ENCODE measurements at places on chromosomes 16 and 17.

DNA sequence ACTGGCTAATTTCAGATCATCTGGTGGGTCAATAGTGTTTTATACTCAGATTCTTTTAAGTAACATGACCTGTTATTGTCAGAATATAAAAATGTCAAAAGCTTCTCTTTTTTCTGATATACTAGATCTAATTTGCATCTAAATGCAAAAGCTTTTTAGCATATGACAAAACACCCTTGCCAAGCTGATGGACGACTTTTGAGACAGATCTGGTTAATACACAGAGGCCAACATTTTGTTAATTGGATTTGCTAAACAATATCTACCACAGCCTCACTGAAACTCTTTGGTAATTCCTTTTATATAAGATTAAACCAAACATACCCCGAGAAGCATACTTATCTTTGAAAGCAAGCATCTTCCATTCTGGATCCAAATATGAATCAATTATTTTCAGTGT is 10.3 kb upstream of the NOL11 start:
- no peak for DNase-seq

DNA sequence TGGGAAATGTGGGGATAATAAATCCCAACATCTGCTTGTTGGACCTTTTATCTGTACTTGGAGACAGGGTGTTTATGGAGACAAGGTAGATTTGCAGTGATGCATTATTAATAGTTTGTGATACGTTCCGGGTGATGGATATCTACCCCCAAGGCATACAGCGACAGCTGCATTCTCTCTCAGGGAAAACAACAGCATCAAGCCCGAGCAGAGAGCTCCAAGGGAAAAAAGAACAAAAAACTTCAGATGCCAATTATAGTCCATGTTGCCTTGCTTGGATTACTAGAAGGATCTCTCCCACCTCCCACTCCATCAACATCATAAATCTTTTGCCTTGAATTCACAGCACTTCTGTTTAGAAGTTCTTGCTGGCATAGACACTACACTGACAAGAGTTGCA is 187.5 kb upstream of the CDH11 start:
- no peak for DNase-seq

- DNase-seq: no peak
Measured at GRCh38 chr17:21303441-21304065, 19.0 kb downstream of the MAP2K3 start.

DNA sequence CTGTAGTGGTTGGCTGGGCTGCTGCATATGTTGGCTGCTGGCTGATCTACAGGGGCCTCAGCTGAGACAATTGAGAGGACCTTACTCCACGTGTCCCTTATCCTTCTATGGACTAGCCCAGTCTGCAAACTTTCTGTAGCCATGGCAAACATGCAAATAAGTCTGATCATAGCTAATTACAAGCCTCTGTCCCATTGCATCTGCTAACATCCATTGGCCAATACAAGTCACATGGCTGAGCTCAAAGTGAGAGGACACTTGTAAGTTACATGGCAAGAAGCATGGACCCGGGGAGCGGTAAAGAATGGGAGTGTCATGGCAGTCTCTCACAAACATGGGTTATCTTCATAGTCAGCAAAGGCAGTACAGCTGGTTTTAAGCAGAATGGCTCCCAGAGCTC is 11.6 kb upstream of the IL4R start:
- DNase-seq: no peak

DNA sequence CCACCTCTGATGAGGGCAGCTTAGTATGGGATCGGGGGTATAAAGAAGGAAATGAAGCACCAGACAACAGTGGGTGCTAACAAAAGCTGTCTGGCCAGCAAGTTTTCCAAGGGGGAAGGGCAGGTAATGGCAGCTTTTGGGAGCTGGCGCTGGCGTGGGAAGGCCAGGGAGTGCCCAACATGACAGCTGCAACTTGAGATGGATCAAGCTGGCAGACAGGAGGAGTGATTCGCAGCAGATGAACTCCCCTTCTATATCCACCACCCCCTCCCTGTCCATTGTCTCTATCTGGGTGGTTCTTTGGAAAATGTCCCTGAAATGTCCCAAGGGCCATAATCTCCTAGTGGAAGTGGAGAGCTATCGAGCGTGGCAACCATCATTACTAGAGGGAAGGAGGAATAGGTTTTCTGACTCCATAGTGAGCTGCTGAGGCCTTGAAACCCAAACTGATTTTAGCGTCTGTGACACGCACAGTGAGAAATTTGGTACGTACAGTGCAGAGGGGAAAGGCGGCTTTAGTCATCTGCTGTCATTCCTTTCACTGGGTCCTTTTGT is 4.8 kb upstream of the INPP5K start:
- no peak for DNase-seq

DNA sequence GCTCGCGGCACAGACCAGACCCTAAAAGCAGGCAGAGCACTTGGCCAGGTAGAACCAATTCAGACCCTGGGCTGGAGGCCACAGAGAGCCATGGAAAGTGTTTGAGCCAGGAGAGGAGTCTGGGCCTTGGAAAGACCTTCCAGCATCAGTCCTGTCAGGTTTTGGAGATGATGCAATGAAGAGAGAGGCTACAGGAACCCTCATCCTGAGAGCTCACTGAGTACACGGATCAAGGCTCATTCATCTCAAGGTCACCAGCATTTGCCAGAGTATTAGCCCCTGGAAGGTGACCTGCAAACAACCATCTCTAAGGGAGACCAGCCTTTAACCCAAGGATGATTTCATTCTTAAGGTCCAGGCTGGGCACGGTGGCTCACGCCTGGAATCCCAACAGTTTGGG is 27.8 kb downstream of the TLE7 start:
- DNase-seq: no peak

DNA sequence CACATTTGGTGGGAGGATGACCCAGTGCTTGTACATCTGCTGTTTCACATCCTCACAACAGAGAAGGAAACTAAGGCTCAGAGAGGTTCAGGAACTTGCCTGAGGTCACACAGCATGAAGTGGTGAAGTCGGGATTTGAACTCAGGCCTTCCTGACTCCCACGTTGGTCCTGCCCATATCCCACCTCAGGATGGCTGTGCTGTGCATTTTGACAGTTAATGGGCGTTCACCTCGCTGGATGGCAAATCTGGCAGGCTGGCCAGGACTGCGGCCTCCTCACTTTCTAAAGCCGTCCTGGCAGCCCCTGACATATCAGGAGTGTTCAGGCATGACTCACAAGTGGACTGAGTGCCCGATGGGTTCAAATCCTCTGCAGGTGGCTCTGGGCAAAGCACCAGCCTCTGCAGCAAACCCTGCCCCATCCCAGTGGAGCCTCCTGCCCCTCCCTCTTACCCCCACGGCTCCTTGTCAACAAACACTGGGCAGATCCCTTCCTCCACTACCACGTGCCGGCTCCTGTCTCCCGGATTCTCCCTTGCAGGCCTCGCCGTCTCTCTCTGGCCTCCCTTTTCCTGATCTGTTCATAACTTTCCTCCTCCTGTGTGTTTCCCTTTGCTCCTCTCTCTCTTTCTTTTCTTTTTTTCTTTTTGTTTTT is 29.2 kb downstream of the SOCS3 start:
- DNase-seq: no peak

- no peak for DNase-seq
Measured at GRCh38 chr16:47057630-47057993, 84.1 kb upstream of the DNAJA2 start.

GRCh38 chr17:4177806-4178205 is 34.8 kb downstream of the CYB5D2 start:
- no peak for DNase-seq

DNA sequence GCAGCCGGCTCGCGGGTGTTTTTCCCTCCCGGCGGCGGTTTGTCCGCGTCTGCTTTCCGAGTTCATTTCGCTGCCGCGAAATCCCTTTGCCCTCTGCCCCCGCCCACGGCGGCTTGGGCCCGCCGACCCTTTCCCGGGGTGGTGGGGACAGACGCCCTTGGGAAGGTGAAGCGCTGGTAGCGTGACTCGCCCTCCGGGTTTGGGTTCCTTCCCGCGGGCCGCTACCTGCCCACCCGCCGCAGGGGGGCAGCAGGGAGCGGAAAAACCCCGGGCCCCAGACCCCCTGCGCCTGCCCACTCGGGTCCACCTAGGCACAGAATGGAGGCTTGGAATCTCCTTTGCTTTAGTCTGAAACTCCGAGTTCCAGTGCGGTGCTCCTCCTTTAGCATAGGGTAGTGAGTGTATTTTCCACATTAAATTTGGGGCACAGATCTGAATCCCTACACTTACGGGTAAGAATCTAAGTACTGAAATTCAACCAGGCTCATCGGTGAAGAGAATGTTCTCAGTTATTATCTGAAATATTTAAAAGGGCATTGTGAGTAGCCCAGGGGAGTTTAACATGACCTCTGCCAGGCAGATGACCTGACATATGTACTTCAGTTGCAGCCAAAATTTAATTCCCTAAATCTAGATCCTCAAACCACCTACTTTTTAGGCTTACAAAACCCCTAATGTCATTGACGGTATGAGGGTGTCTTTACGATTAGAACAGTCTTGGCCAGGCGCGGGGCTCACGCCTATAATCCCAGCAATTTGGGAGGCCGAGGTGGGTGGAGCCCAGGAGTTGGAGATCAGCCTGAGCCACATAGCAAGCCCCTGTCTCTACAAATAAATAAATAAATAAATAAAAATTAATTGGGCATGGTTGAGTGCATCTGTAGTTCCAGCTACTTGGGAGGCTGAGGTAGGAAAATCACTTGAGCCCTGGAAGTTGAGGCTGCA is 1.0 kb downstream of the NME2 start:
- DNase-seq: peak; percentile 41

DNA sequence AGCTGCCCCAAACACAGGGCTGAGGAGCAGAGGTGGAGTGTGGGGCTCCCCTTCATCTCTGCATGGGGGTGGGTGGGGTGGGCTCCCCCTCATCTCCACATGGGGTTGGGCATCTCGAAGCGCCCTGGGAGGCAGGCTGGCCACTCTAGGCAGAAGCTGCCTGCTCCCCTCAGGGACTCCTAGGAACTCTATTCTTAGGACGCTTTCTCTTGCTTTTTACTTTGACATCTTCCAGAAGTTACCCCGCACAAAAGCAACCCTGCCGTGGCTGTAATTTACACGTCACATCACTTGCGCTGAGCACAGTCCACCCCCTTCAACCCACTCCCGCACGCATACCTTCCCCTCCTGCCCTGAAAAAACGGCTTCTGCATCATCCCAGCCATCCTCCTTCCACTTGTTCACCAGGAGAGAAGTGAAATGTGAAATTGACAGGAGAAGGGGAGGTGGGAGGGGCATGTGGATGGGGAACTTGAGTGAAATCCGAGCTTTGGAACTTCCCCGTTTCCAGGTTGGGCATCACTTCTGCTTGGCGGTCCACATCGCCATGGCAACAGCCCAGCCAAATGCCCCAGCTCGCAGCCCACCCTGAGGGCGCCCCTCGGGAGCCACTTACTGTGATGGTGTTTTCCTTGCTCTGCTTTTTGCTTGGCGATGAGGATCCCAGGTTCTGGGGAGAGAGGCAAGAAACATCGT is 53.7 kb upstream of the RCVRN start:
- no peak for DNase-seq

DNA sequence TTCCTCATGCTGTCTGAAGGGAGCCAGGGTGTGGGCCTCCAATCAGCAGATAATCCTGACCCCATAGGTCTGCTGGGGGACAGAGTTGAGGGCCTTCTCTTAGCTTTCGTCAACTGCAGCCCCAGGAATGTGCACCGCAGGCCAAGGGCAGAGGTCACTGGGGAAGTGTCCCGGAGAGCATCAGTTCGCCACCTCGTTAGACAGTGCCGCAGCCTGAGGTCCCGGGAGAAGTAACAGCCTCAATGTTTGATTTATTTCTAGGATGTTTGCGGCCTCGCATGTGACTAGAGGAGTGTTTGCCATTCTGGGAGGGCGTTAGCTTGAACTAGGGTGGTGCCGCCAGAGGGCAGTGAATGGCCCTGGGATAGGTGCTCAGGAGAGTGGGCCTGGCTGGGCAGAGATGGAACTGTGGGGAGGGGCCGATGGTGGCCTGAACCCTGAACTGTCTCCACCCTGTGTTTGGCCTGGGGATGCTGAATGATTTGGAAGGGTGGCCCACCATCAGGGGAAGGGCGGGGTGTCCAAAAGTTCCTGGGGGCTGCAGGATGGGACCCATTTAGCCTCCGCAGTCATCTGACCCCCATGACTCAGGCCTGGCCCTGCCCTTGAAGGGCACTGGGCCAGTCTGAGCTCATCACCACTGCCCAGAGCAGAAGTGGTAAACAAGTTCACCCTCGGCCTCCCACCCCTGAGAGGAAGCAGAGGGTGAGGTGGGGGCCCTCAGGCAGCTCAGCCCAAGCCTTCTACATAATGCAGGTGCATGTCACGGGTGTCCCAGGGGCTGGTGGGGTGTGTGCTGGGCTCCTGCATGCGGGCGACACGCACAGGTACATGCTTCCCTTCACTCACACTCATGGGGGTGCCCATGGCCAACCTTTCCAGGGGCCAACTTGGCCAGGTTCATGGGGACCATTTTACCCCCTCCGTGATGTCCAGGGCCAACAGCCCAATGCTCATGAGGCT is 12.4 kb upstream of the TAC4 start:
- no peak for DNase-seq

GRCh38 chr17:19369107-19369778 is 6.7 kb upstream of the B9D1 start:
- DNase-seq: no peak

GRCh38 chr16:69910964-69911363 is 40.2 kb upstream of the CLEC18A start:
- no peak for DNase-seq

DNA sequence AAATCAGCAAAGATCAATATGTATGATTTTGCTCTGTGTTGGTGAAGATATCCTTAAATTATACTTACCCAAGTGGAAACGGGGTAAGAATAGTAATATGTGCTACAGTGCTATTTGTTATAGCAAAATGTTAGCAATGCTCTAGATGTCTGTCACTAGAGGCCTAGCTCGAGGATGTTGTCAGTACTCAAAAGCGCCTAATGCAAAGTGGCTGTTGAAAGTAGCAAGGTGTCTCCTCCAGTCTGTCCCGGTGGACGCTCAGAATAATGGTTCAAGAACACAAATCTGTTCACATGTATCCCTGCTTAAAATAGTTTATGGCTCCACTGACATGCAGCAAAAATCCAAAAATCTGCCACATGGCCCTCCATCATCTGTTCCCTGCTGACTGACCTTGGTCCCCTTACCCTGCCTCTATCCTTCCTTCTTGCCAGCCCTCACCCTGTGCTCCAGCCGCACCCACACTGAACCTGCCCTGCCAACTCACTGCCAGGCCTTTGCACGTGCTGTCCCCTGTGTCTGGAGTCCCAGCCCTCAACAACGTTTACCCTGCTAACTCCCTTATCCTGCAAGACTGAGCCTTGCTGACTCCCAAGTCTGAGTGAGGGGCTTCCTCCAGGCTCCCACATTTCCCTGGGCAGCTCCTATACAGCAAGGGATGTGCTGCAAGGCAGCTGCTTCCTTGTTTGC is 9.6 kb upstream of the RNF112 start:
- no peak for DNase-seq

- no peak for DNase-seq
Measured at GRCh38 chr17:45951941-45952340, 47.1 kb upstream of the STH start.

DNA sequence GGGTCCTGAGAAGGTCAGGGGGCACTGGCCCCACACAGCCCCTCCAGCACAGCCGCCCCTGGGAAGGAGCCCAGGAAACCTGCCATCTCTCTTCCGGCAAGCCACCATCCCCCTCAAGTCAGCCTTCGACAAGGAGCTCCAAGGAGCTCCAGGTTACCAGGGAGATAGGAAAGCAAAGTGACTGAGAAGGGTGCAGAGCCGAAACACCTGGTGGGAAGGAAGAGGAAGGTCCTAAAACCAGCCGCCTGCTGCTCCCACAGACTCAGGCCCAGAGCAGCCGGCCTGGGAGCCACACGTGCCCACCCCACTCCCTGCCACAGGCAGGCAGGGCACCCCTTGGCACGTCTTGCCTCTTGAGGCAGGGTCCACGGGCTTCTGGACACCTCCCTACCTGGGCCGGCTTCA is 80.7 kb downstream of the TIMM22 start:
- DNase-seq: no peak
